ENCODE measurements at places on chromosomes 11 and 22.

DNA sequence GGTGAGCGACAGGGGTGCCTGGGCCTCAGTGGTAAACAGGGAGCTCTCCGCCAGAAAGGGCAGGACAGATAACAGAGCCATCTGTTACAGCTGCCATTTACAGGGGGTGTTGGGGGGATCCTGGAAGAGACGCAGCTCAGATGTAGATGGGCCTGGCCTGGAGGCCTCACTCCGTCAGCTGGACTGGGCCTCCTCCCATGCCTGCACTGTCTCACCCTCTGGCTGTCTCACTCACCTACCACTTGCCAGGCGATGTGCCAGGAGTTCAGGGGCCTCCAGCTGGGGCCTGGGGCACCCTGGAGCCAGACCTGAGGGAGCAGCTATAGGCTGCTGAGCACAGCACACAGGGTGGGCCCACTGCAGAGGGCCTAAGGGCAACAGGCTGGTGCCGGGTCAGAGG is 16.3 kb upstream of the SUSD2 start:
- no peak for DNase-seq

- DNase-seq = no peak
Observed at GRCh38 chr11:6563121-6563619, 40.2 kb downstream of the RRP8 start.

- no peak for DNase-seq
Observed at GRCh38 chr11:29773656-29774264, 243.1 kb downstream of the KCNA4 start.

DNA sequence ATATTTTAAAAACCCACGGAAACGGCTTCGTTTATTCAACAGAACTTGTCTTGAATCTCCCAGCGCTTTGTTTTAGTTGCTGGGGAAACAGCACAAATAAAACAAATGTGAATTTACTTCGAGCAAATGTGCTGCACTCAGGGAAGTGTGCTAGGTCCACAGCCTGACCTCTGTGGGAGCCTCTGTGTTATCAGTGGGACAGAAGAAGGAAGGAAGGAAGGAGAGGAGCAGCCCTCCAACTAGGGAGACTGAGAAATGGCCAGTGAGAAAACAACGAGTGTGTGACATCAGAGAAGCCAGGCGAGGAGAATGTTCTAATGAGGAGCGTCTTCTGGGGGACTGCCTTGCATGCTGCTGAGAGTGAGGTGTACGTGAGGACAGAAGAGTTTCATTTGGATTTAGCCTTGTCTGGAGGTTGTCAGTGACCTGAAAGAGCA is 42.7 kb downstream of the PPP6R3 start:
- no peak for DNase-seq

DNA sequence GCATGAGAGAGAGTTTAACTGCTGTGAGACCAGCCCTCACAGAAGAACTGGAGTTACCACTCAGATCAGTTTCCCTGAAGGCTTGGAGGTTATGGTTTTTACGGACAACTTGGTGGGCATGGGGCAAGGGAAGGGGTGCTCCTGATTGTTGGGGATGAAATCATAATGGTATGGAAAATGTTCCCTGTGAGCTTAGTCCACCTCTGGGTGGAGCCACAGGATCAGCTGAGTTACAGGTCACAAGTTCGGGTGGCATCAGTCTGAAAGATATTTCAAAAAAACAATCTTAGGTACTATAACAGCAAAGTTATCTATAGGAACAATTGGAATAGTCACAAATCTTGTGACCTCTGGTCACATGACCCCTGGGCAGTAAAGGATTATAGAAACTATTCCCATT is 162.9 kb downstream of the DLG2 start:
- no peak for DNase-seq

GRCh38 chr11:73034331-73034730 is 107.8 kb downstream of the FCHSD2 start:
- DNase-seq = no peak

- no peak for DNase-seq
Observed at GRCh38 chr11:19953336-19953735, 206.9 kb downstream of the DBX1 start.

GRCh38 chr22:40031766-40032470 is 37.2 kb downstream of the FAM83F start:
- DNase-seq = no peak

DNA sequence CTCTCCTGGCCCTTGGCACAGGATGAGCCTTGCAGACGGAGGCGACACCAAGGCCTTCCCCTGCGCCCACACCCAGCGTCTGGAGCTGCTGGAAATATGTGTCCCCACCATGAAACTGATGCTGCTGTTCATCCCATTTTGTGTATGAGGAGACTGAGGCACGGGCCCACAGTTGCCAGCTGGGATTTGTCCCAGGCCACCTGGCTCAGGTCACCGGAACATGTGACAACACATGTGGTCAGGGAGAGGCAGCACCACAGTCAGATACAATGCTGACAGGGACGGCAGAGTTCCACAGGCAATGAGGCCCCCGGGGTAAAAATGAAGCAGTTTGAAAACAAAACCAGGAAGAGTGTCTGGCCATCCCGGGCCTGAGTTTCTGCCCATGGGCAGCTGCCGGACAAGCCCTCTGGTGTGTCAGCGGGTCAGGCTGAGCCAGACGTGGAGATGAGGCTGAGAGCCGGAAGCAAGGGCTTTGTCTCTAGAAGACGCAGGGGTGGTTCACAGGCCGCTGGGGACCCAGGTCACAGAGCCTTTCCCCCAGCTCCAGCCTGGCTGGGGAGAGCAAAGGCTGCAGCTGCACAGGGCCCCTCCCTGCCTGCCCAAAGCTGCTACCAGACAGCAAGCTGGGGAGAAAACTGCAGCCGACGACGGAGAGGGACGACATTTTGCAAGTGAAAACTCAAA is 80.7 kb downstream of the CDKN1C start:
- no peak for DNase-seq

DNA sequence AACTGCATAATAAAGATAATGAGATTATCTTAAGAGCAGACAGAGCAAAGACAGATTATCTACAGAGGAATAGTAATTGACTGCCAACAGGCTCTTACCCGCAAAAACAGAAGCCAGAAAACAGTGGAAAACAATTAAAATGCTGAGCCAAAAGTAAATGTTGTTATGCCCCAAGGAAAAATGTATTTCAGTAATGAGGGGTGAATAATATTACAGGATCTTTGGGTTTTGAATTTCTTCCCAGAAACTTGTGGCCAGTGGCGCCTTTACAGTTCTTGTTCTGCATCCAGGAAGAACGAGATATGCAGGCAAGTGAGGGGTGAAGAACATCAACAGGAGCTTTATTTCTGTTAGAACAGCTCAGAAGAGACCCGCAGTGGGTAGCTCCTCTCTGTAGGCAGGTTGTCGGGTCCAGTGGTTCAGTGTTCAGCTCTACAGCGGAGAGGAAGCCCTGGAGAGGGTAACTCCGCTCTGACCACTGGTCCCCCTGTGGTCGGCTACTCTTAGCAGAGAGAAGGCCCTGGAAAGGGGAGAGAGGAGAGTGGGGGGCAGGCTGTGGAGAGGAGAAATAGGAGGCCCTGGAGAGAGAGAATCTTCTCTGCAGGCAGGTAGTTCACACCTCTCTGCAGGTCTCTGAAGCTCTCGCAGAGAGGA is 51.8 kb upstream of the SC5D start:
- DNase-seq = no peak

GRCh38 chr22:30777587-30777986 is 82.9 kb downstream of the OSBP2 start:
- DNase-seq = peak; percentile 65

- no peak for DNase-seq
Observed at GRCh38 chr11:20197881-20198280, 37.6 kb upstream of the DBX1 start.

DNA sequence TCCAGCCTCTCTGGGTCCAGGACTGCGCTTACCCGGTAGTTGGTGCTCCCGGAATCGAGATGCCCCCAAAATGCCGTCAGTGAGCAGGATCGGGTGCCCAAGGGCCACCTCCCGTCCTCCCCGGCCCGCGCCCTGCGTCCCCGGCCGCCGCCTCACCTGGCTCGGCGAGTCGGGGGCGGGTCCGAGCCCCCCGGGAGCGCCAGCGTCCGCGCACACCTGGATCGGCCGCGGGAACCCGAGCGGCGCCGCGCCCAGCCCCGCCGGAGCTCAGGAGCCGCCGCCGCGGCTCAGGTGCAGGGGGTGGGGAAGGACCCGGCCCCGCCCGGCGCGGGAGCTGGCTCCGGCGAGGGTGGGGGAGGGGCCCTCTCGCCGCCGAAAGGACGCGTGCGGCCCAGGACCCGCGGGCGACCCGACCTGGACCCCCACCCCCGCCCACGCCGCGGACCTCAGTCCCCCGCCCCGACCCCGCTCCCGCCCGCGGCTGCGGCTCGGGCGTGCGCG is at the start of gene SHANK2:
Gene SHANK2, minus strand, starts transcription at position 309 of the 501 bp plus-strand sequence. CDS start 105,251 bp downstream, outside the sequence.
- no peak for DNase-seq

GRCh38 chr11:41784513-41785335 is 325.3 kb upstream of the LRRC4C start:
- DNase-seq = no peak

- no peak for DNase-seq
Observed at GRCh38 chr11:122843281-122844141, 5.2 kb downstream of the CRTAM start.

GRCh38 chr11:70326833-70327232 is 56.3 kb downstream of the PPFIA1 start:
- no peak for DNase-seq

DNA sequence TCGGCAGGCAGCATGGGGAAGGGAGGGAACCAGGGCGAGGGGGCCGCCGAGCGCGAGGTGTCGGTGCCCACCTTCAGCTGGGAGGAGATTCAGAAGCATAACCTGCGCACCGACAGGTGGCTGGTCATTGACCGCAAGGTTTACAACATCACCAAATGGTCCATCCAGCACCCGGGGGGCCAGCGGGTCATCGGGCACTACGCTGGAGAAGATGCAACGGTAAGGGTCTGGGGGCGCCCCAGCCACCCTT is 204 bp downstream of the FADS2 start:
- no peak for DNase-seq

DNA sequence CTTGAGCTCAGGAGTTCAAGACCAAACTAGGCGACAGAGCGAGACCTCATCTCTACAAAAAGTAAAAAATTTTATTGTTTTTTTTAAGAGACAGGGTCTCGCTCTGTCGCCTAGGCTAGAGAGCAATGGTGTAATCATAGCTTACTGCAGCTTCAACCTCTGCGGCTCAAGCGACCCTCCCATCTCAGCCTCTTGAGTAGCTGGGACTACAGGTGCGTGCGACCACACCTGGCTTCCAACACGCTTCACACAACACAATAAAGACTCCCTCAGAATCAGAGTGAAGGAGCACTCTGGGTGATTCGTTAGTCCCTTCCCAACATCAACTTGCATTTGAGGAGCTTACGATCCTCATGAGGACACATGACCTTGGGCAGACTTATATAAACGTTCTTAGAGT is 79.5 kb upstream of the APOA1 start:
- DNase-seq = no peak

DNA sequence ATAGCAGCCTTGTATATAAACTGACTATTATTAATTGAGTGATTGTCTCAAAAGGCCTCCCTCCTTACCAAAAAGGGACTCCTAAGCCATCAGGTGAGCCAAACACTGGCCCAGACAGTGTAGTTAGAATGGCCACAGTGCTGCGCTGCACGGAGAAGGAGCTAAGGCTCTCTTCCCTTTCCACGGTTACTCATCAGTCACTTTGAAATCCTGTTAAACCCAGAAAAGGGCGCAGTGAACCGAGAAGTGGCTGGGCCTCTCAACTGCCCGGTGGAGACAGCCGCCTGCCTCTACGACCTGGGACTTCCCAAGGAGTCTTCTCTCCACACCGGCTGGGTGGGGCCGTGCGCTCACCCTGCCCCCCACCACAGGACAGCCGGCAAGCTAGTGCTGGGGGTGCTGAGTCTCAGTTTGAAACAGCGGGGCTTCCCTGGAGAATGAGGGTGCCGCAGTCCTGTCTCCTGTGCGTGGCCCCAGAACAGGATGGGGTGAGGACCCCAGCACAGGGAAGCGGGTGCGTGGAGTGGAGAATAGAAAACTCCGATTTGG is 1.3 kb downstream of the MYH9 start:
- DNase-seq = peak; percentile 70

DNA sequence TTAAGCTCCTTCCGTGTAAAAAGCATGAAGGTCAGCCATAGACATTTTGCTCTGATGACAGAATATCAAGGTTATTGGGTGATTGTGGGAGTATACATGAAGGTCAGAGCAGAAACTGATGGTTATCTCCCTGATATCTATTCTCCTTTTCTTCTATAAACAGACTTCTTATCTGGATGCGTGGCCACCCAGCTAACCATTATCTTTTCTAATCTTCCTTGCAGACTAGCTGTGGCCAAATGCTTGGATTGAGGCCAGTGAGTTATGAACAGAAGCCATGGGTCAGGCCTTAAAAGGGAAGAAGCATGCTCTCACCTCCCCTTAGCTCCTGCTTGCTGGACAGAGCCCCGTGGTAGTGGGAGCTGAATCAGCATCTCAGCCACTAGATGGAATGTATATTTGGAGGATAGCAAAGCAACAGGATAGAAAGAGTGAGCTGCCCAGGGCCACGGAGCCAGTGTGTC is 31.3 kb upstream of the LRRC55 start:
- DNase-seq = no peak

DNA sequence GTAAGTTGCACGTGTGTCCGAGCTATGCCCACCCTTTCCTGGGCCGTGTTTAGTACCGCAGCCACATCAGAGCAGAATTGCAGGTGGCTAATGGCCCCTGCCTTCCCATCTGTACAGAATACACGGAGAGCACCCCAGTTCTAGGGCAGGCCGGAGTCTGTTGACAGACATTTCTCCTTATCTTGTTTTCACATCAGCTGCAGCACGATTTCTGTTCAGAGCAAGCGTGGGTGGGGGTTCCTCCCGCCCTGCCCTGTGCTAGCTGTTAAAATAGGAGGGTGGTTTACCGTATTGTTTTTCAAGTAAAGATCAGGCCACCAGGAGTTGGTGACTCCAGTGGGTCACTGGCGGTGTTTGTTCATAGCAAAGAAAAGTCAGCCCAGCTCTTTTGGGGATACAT is 41.1 kb downstream of the UBASH3B start:
- no peak for DNase-seq

DNA sequence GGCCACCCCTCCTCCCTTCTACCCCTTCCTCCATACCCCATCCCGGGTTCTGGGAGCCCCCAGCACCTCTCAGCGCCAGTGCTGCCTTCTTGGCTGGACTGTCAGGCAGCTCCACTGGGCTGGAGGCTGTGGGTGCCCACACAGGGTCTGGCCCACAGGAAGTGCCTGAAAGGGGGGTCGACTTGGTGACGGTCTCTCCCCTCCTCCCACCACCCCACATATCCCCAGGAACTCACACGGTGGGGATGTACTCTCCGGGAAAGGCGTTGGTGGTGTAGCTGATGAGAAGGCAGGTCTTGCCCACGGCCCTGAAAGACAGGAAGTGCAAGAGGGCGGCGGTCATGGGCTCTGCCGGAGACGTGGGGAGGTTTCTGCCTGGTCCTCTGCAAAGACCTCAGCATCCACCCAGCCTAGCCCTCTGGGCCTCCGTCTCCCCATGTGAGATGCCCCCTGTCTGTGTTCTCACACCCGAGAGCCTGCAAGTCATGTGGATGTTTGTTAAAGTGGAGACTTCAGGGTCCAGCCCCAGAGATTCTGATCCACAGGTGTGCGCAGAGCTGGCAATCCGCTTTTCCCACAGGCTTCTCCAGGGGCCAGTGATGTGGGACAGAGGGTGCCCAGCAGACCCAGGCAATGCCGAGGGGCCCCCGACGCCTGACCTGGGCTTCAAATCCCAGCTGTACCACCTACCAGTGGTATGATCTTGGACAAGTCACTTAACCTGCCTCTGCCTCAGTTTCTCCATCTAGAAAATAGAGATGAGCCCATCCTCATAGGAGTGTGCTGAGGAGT is 2.5 kb downstream of the RAC2 start:
- no peak for DNase-seq

- DNase-seq = no peak
Observed at GRCh38 chr11:64760759-64761420, 1.1 kb upstream of the PYGM start.

- no peak for DNase-seq
Observed at GRCh38 chr11:62732830-62733229, 4.5 kb downstream of the TTC9C start.

- peak; percentile 45 for DNase-seq
Observed at GRCh38 chr11:132217856-132218255, 847.4 kb downstream of the NTM start.

Data from retina (tissue), 1 donor.